ENCODE measurements at places on chromosomes 7 and 10.

DNA sequence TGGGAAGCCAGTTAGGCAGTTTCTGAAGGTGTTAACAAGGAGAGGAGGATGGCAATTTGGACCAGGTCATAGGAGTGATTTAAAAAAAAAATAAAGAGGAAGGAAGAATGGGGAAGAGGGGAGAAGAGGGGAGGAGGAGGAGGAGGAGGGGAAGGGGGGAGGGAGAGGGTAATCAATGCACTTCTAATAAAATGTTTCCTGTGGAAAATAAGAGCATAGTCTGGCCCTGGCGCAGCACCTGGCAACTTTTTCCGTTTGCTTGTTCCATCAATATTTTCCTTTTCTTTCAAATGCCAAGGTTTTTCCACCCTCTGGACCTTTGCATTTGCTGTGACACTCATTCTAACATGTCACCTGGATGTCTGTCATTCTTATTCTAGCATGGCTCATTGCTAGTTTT is 308.2 kb downstream of the PPP1R3A start:
- DNase-seq: no peak

DNA sequence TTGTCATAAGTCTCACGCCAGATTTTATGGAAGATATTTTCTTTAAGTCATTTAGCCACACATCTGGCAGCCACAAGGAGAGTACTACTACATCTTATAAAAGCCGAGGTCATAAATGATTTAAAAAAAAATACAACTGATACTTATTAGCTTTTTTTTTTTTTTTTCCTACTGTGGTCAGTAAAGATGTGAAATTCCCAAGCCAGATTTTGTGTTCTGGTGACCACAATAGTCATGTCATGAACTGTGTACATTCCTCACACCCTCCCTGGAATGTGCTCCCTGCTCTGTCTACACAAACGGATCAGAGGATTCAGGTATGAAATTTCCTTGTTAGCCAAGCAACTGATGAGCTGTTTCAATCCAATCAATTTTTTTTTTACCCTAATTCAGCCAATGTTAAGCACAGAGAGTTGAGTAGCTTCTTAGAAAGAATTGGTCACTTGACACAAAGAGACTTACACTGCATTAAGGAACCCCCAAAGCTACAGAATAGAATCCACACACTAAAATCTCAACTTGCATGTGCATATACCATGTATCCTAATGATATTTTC is 54.7 kb downstream of the CHRM2 start:
- DNase-seq: no peak

- no peak for DNase-seq
Observed at GRCh38 chr10:11529276-11529903, 82.1 kb downstream of the USP6NL start.

- no peak for DNase-seq
Observed at GRCh38 chr10:97024168-97025073, 161.3 kb downstream of the SLIT1 start.

DNA sequence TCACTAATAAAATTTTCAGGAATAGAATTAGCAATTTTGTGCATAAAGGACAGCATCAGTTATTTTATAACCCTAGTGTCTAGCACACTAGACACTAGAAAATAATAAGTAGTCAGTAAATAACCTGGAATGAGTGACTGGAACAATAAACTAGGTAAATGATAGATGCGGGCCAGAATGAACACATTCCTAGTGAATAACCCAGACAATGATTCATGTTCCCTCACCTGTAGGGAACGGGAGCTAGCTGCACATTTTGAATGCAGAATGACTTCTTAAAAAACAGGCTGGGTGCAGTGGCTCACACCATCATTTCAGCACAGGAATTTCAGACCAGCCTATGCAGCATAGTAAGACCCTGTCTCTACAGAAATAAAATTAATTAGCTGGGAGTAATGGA is 3.2 kb upstream of the ATOH7 start:
- no peak for DNase-seq

DNA sequence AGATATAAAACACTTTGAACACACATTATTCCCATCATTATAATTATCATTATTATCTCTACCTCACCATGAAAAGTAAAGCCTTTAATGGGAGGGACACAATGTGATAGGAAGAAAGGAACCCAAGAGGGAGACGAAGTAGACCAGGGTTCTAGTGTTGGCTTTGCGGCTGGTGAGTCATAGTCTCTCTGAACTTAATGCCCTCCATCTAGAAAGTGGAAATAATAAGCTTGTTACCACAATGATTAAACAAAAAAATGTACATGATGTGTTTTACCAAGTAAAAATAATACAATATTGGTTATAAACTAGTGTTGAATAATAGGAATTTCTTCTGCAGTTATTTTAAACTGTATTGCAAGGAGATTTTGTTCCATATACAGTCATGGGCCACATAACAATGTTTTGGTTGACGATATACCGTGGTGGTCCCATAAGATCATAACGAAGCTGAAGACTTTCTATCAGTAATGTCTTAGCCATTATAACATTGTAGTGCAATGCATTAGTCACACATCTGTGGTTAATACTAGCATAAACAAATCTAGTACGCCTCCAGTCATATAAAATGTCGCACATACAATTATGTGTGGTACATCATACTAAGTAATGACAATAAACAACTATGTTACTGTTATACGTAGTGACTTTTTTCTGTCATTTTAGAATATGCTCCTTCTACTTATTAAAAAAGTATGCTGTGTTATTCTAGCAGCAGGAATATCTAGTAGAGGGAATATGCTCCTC is 450.6 kb upstream of the SORCS1 start:
- no peak for DNase-seq

DNA sequence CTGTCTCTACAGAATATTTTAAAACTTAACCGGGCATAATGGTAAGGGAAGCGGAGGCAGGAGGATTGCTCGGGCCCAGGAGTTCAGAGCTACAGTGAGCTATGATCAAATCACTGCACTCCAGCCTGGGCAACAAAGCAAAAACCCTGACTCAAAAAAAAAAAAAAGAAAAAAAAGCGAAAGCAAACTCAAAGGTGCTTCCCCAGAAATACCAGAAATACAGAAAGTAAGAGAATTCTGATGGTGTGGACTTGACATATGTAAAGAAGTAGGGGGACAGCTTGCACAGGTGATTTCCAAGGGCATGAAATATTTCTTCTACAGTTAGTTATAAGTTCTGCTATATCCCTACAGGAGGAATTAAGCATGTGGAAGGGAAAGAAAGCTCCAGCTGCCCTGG is 69.7 kb upstream of the APBB1IP start:
- DNase-seq: no peak

DNA sequence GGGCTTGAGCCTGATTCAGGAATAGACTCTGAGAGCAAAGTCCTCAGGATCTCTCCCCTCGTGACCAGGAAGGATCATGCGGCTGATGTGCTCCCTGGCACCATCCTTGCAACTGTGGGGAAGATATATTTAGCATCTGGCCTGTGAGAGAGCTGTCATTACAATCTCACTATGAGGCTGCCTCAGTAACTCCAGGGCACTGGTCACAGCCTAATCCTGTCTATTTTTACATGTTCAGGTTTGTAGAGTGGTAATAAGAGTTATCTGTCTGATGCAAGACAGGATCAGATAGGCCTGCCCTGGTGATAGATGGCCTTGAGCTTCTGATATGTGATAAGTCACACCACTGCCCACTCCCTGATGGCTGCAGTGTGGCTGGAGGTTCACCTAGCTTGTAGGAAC is 50.7 kb downstream of the PPP1R3C start:
- DNase-seq: no peak

DNA sequence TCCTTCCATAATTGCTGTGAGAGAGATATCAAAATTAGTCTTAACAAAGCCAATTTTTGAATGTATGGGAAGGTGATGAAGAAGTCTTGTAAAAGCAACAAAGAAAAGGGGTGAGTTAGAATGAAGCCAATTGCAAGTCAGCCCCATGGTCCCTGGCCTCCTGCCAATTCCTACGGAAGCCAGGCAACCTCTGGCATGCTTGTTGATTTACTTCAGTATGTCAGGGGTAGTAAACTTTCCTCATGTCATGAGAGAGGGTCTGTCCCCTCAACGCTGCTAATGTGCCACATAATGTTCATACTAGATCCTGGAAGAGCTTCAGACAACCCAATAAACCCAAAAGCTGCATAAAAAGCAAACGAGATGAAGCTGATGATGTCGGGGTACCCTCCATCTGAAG is 159.1 kb upstream of the YAE1 start:
- no peak for DNase-seq

- no peak for DNase-seq
Observed at GRCh38 chr10:71771821-71772617, 1.3 kb downstream of the VSIR start.

GRCh38 chr10:69631566-69631965 is 1.5 kb downstream of the FAM241B start:
- no peak for DNase-seq

DNA sequence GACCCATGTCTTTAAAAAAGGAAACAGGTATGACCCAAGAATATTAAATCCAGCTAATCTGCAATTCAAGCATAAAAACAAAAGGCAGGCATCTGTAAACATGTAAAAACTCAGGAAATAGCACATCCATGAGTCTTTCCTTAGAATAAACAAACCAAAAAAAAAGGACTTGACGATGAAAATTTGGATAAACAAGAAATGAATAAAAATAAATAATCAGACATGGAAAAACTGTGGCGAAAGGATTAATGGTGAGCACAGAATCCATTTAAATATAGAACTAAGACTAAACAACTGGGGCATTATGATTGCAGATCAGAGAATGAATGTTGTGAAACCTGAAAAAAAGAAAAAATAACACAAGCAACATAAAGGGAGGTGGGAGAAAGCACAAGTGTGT is 170.1 kb downstream of the DOCK4 start:
- DNase-seq: no peak

DNA sequence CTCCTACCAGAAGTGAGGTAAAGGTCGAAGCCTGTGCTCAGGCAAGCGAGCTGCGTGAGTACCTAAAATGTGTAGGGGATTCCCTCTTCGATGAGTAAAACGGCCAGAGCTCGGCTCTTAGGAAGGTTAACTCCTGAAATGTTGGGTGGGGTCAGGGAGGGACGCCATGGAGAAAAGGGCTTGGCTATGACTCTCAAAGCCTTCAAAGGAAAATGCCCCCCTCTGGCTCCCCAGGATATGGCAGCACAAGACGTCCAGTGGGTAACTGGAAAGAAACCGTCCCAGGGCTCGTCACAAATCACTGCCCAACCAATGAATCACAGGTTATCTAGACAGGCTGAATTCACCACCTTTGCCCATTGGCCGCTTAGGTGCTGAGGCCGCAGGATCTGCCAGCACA is 58.0 kb downstream of the CALML3 start:
- no peak for DNase-seq
